COR-L47 (cell line): ENCODE measurements at places on chromosomes 4 and X.

DNA sequence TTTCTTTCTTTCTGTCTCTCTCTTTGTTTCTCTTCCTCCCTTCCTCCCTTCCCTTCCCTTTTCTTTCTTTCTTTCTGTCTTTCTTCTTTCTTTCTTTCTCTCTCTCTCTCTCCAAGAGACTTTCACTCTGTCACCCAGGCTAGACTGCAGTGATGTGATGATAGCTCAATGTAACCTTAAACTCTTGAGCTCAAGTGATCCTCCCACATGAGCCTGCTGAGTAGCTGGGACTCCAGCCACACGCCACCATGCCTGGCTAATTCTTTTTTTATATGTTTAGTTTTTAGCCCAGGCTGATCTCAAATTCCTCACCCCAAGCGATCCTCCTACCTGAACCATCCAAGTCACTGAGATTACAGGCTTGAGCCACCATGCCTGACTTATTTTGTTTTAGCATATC is 64.3 kb upstream of the EMCN start:
- no peak for DNase-seq

DNA sequence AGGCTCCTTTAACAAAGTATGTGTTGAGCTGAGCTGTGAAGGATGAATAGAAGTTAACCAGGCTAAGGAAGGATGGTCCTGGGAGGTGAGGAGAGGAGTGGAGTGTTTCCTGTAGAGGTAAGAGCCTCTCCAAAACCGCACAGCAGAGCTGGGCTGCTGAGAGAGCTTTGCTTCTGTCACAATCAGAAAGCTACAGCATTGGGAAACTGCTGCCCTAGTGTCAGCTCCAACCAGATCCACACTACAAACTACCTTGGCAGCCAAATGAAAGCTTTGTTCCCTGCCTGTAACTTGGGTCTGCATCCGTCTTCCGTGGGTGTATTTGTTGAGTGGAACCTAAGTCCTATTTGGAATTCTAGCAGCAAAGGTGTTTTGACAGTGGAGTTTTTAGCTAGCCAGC is 91.8 kb downstream of the REPS2 start:
- no peak for DNase-seq

GRCh38 chr4:56790691-56791091 is 30.8 kb downstream of the SPINK2 start:
- no peak for DNase-seq

DNA sequence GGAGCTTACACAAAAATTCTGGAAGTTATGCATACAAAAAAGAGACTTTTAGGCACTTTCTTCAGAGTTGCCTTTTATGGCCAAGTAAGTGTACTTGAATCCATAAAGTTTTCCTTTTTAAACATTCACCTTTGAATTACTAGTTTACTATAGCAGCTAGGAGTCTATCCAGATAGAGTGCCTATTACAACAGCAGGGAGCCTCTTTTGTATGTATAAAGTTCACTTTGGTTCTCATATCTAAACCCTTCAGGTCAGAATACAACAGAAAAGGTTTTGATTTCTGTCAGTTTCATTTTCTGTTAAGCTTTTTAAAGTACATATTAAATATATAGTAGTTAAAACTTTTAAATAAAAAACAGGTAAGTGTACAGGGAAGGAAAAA is 51.4 kb upstream of the IL13RA1 start:
- no peak for DNase-seq

DNA sequence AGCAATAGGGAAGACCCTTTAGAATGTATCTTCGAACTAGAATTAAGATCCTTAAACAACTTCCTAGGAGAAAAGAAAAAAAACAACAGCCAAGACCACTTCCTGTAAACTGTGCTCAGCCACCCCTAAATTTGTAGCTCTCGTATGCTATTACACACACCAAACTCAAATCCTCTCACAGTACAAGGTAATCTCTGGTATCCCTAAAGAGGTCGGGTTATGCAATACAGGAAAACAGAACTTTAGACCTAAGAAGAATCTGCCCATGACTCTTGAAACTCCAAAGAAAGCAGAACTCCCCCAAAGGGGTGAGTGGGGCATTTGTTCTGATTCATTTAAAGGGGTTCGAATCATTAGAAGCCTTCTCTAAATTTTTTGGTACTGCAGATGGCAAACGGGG is 170.9 kb upstream of the CASK start:
- no peak for DNase-seq
